ENCODE measurements at places on chromosomes 4 and X. TPM values are rescaled to one million over a fixed set of nuclear protein-coding genes. Genes with fewer than 3 reads are reported as not detected.

CFAP99 gene
- total RNA-seq: not detected

NPY5R gene
- not detected for total RNA-seq

ARMCX4 gene
- 4.3 TPM for total RNA-seq

PRSS12 gene
- total RNA-seq: not detected

SOX3 gene
- not detected for total RNA-seq

GIMD1 gene
- total RNA-seq: not detected

USP17L30 gene
- total RNA-seq: not detected

NIPAL1 gene
- 0.33 TPM for total RNA-seq

TSPYL2 gene
- 41.2 TPM for total RNA-seq

OR13H1 gene
- total RNA-seq: not detected

TENM3 gene
- total RNA-seq: 3.7 TPM

SPANXA2 gene
- not detected for total RNA-seq

HAUS3 gene
- 4.9 TPM for total RNA-seq

STAP1 gene
- not detected for total RNA-seq

C4orf51 gene
- total RNA-seq: not detected

SPINK2 gene
- total RNA-seq: not detected

GAGE12F gene
- not detected for total RNA-seq

PARM1 gene
- total RNA-seq: 99.4 TPM

ZNF81 gene
- total RNA-seq: 9.5 TPM

TKTL2 gene
- not detected for total RNA-seq

TMSB15A gene
- total RNA-seq: not detected

DSPP gene
- not detected for total RNA-seq

CT45A2 gene
- not detected for total RNA-seq

WDR17 gene
- 0.28 TPM for total RNA-seq

RASL11B gene
- total RNA-seq: 2.3 TPM

TRO gene
- 3.2 TPM for total RNA-seq
